ENCODE measurements at places on chromosomes 1 and 21.

DNA sequence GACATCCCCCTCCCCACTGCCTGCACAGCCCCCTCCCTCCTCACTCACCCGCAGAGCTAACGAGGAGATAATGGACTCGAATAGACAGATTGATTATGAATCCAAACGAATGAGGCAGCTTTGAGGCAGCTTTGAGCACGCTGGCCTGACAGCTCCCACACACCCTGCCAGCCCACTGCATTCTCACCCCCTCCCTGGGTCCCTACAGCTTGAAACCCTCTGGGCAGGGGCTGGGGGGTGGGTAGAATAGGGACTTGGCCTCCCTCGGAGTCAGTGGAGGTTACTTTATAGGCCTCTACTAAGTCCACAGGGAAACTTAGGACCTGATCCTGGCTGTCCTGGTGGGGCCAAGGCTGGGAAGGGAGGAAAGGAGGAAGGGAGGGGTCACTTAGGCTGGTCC is 1.9 kb downstream of the NTRK1 start:
- no peak for DNase-seq

- no peak for DNase-seq
Measured at GRCh38 chr1:20494609-20495311, 8.8 kb upstream of the CAMK2N1 start.

DNA sequence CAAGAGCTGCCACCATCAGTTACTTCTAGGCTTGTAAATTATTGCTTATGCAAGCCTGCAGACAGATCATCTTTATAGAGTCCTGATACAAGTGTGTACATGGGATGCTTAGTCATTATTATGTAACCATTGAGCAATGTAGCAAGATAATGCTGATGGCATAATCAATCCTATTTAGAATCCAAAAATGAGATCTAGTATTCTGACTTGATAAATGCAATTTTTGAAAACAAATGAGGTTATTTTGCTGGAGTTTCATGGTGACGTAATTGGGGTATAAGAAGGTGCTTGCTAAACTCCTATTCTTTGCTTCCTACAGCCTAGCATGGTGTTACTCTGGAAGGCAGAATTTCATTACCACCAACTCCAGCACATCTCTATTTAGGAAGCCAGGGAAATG is 801.7 kb upstream of the PRMT6 start:
- no peak for DNase-seq

DNA sequence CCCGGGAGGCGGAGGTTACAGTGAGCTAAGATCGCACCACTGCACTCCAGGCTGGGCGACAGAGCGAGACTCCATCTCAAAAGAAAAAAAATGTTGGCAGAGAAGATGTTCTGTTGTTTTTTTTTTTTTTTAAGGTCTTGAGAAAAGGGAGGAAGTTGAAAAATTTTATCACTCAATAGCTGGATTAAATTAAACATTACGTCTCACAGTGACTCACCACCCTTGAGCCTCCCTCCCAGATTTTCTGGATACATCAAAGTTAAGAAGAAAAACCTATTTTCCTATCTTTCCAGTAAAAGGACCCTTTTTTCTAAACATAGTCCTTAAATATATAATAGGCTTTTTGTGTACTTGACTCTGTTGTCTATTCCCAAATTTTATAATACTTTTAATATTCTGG is 35.5 kb downstream of the IFNAR1 start:
- DNase-seq: no peak

- DNase-seq: no peak
Measured at GRCh38 chr1:220498188-220498587, 29.7 kb upstream of the MARK1 start.

GRCh38 chr21:35469498-35469897 is 420.4 kb upstream of the RUNX1 start:
- DNase-seq: no peak

DNA sequence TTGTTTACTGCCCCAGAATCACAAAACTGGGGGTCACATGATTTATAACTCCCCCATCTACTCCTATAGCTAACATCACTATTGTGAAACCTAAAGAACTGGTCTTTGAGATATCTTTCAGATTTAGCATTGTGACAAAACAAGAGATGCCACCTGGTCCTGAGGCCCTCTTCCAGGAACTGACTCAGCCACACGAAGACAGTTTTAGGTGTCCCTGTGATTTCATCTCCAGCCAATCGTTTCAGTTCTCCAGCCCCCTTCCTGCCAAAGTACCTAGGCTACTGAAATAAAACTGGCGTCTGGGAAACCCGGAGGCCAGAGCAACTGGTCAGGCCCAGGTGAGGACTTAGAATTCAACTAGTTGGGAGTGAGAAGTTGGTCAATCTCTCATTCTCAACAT is 36.6 kb downstream of the TBX19 start:
- no peak for DNase-seq

DNA sequence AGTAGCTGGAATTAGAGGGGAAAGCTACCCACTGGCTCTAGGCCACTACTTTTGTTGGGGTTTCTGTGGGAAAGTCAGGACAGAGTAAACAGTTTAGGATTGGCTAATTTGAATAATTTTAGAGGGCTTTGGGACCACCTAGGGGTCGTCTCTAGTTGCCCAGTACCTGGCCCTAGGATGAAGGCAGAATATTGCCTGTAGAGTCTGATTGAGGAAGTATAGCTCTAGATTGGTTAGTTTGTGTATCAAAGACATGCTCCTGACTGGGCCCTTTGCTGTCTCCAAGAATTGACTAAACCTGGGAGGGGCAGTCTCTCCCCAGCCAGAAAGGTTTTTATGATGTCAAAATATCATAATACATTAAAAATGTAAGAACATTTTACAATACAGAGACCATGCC is 142.0 kb downstream of the POU2F1 start:
- no peak for DNase-seq
